ENCODE measurements at places on chromosomes 13 and 19. TPM values are rescaled to one million over a fixed set of nuclear protein-coding genes. Genes with fewer than 3 reads are reported as not detected.

The TEAD2 gene
- not detected for total RNA-seq

The DMPK gene
- 17.1 TPM for total RNA-seq

The SLC8A2 gene
- total RNA-seq: 0.39 TPM

The PRTN3 gene
- not detected for total RNA-seq

The CEACAM7 gene
- total RNA-seq: not detected

The TNFSF9 gene
- 1.6 TPM for total RNA-seq

The SLC5A5 gene
- 0.84 TPM for total RNA-seq

The CCL25 gene
- 0.23 TPM for total RNA-seq

The CYP4F3 gene
- 0.32 TPM for total RNA-seq

The CCDC159 gene
- total RNA-seq: 15.6 TPM

The MIA gene
- 0.59 TPM for total RNA-seq

The TEX26 gene
- not detected for total RNA-seq

The CLEC11A gene
- 1.7 TPM for total RNA-seq

The SMARCA4 gene
- total RNA-seq: 112 TPM

The PCDH9 gene
- 0.09 TPM for total RNA-seq

The CNN1 gene
- total RNA-seq: not detected

The TPTE2 gene
- total RNA-seq: 0.14 TPM

The PRR22 gene
- total RNA-seq: 4.5 TPM

The OR7D2 gene
- total RNA-seq: 0.95 TPM

The PROZ gene
- total RNA-seq: 0.20 TPM

The LGI4 gene
- 0.27 TPM for total RNA-seq

The PPP2R1A gene
- total RNA-seq: 222 TPM

The CD177 gene
- not detected for total RNA-seq

The ZNF66 gene
- 12.1 TPM for total RNA-seq

The ATP1A3 gene
- total RNA-seq: 2.5 TPM

The HCN2 gene
- total RNA-seq: 1.9 TPM

The KISS1R gene
- total RNA-seq: 1.9 TPM

The PLK5 gene
- not detected for total RNA-seq

The ONECUT3 gene
- not detected for total RNA-seq

The CEACAM16 gene
- total RNA-seq: not detected

The IRS2 gene
- 7.0 TPM for total RNA-seq

The DNM2 gene
- total RNA-seq: 264 TPM

The APLP1 gene
- 2.0 TPM for total RNA-seq

The ZNF221 gene
- total RNA-seq: 0.77 TPM

The RNF17 gene
- total RNA-seq: not detected

The CGB7 gene
- total RNA-seq: not detected

The IGFL2 gene
- total RNA-seq: 0.30 TPM

The PSG2 gene
- not detected for total RNA-seq

The ZNF20 gene
- total RNA-seq: 2.8 TPM

The LILRA5 gene
- not detected for total RNA-seq

The KLK14 gene
- 0.64 TPM for total RNA-seq

The C13orf46 gene
- total RNA-seq: 4.5 TPM

The PVR gene
- total RNA-seq: 7.9 TPM

The KLK2 gene
- total RNA-seq: 0.27 TPM

The SLC10A2 gene
- not detected for total RNA-seq

Measured in T-helper 2 cell treated with Interferon-gamma antibody and Interleukin-4, amounts not matched to agents 100 ng/mL and 5 ng/mL, for 36 hours (primary cell).